ENCODE measurements at places on chromosomes 6 and 20. TPM values are rescaled to one million over a fixed set of nuclear protein-coding genes. Genes with fewer than 3 reads are reported as not detected.

GRCh38 chr6:125393449-125393858 lies 91.7 kb upstream of the HDDC2 start:
- DNase-seq = no peak

- no peak for DNase-seq
Observed at GRCh38 chr6:15061180-15061641, 184.7 kb upstream of the JARID2 start.

MAS1 gene
- 0.03 TPM for total RNA-seq

DNA sequence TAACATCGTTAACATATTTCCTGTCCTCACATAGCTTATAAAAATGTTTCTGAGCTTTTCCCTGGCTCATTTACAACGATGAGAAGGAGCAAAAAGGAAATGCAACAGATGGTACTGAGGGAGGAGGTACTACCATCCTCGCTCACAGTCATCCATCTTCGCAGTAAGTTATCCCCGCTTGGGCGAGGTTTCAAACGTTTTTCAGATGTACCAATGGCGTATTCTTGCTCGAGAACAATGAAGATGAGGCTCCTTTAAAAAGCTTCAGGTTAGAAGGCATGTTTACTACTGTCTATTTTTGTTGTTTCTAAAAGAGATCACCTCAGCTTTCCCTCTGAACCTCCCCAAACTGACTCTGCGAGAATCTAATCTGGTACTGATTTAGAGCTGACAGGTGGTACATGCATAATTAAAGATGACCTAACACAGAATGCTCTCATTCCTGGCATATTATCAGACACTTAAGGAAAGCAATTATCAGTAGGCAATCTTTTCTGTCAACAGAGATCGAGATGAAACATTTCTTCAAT lies 178.7 kb downstream of the GJA10 start:
- no peak for DNase-seq

DNA sequence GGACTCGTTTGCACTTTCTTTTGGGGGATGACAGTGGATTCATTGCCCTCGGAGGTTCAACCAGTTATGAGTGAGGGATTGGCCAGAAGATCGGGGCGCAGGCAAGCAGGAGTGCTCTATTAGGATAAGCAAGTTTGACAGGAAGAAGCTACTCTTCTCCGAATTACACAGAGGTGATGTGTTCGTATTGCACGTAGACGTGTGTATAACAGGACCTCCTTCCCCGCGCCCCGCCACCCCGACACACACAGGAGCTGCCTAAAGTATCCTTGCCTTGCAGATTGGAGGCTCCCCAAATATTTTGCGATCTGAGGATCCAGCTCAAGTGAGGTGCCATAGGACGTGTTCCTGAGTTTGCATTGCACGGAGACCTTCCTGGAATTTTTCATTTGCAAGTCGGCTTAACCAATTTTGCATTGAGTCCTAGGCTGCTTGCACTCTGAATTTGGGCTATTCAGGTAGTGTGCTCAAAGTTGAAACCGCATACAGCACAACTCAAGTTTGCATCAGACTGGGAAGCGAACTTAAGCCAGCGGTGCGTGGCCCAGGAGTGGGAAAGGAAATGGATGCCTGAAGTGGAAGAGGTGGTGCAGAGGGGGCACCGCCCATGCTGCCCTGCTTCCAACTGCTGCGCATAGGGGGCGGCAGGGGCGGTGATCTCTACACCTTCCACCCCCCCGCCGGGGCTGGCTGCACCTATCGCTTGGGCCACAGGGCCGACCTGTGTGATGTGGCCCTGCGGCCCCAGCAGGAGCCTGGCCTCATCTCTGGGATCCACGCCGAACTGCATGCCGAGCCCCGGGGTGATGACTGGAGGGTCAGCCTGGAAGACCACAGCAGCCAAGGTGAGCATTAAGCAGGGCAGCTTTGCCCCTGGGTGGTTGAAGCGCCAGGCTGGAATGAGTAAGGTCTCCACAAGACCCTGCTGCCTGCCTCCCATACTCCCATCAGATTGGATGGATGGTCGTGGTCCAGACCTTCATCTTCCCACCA lies 770 bp downstream of the TCF19 start:
- DNase-seq = no peak

VIP gene
- 0.67 TPM for total RNA-seq

- no peak for DNase-seq
Observed at GRCh38 chr6:106426250-106426970, 65.9 kb downstream of the CRYBG1 start.

GRCh38 chr6:144753023-144753705 lies 468.0 kb downstream of the UTRN start:
- no peak for DNase-seq

DNA sequence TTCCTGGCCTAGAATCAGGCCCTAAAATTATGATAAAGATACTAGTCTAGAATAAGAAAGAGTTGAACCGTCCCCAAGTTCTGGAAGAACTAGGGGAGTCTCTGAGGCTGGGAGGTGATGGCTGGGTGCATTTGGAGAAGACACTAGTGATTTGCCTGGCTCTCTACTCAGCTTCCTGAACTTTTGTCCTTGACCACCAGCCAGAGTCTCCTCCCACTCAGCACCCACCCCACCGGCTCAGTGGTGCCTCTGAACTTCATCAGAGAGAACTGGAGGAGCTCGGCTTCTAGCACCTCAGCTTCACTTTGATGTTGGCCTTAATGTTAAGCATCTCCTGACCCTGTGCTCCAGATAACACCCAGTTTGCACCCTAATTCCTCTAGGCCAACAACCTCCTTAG lies 73.0 kb downstream of the PERP start:
- no peak for DNase-seq

DNA sequence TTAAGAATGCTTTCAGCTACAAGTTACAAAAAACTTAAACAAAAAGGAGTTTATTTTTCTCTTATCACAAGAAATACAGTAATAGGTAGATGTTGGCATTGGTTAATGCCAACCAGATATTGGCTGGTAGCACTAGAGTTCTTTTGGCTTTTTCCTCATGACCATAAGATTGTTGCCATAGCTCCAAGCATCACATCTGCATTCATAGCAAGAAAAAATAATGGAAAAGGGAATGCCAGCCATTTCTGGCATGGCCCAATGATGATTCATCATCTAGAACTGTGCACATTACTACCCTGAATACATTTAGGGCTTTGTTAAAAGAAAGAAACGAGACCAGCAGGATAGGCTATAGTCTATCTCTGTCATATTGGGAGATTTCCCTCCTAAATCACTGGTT lies 20.8 kb upstream of the SIRT5 start:
- no peak for DNase-seq

DNA sequence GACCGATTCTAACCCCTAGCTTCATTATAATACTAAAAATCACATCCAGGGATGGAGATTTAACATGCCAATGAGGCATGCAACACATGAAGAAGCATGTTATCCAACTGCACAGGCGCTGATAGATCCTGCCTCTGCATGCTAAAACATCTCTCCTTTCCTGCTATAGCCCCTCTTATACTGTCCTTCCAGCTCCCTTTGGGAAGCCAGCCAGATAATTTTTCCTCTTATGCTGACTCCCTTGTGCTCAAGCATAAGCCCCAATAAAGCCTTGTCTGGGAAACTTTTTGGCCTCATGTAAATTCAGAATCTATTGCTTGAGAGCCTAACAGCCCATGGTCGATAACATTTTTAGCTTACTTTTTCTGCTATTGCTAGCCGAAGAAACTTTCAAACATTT lies 404.3 kb downstream of the EPM2A start:
- no peak for DNase-seq

HLA-DQA1 gene
- total RNA-seq = 5.2 TPM

DNA sequence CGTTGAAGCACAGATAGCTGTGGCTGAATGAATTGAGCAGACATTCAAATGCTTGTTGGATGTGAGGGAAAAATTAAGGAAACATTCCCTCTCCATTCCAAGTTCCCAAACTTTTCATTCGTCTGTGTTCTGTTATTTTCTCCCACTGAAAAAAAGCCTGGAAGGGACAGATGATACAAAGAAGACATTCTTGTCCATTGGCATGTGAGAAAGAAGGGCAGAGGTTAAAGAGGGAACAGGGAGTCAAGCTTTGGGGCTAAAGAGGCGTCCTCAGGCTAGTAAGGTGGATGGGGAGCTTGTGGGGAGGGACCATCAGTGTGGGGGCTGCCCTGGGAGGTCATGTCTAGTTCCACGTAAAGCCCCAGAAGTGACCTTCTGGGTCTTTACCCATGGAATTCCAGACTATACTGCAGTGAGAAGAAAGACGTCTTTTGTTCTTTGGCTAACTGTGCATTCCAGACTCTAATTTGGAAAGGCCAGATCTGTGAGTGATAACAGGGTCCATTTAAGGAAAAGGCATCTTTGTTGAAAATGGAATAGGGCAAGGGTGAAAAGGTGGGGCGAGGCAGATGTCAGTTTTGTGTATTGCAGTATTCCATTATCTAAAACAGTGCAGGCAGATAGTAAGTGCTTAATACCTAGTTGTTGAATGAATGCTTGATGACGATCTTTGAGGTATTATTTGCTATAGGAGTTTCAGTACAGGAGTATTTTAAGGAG lies 117.5 kb downstream of the SOX4 start:
- no peak for DNase-seq

CST7 gene
- 1.6 TPM for total RNA-seq

PRDM13 gene
- not detected for total RNA-seq

- no peak for DNase-seq
Observed at GRCh38 chr6:136426627-136427377, 123.4 kb downstream of the MAP7 start.

NFYA gene
- total RNA-seq = 12.9 TPM

Measured in cardiac septum (tissue), 1 donor.